ENCODE measurements at places on chromosomes 11 and 22. TPM values are rescaled to one million over a fixed set of nuclear protein-coding genes. Genes with fewer than 3 reads are reported as not detected.

- DNase-seq, result no peak
Measured at GRCh38 chr11:45188127-45188526, 41.7 kb downstream of the PRDM11 start.

GRCh38 chr11:103939694-103940093 lies 96.7 kb upstream of the DDI1 start:
- DNase-seq, result no peak

GRCh38 chr11:29756871-29757270 lies 260.0 kb downstream of the KCNA4 start:
- no peak for DNase-seq

- DNase-seq, result no peak
Measured at GRCh38 chr11:15590132-15590531, 475.4 kb downstream of the INSC start.

GRCh38 chr11:113356203-113356602 lies 31.4 kb upstream of the ANKK1 start:
- DNase-seq, result no peak

Gene OR4C13
- polyA plus RNA-seq, result not detected

Gene CHRNA10
- polyA plus RNA-seq, result 5.6 TPM

Gene MPZL3
- polyA plus RNA-seq, result 0.52 TPM

Gene ACTN3
- polyA plus RNA-seq, result 141 TPM

Gene TNNT3
- polyA plus RNA-seq, result 8,959 TPM
